ENCODE measurements at places on chromosomes 1 and 21.

GRCh38 chr1:185969028-185969427 lies 234.8 kb downstream of the HMCN1 start:
- DNase-seq, result no peak

- DNase-seq, result peak; percentile 31
These were observed 81.2 kb upstream of the RAVER2 start for GRCh38 chr1:64663668-64664067.

- peak; percentile 67 for DNase-seq
These were observed 39.8 kb upstream of the ZC3H12A start for GRCh38 chr1:37434292-37435225.

- DNase-seq, result no peak
These were observed 488.4 kb upstream of the ADGRL2 start for GRCh38 chr1:81312272-81312754.

DNA sequence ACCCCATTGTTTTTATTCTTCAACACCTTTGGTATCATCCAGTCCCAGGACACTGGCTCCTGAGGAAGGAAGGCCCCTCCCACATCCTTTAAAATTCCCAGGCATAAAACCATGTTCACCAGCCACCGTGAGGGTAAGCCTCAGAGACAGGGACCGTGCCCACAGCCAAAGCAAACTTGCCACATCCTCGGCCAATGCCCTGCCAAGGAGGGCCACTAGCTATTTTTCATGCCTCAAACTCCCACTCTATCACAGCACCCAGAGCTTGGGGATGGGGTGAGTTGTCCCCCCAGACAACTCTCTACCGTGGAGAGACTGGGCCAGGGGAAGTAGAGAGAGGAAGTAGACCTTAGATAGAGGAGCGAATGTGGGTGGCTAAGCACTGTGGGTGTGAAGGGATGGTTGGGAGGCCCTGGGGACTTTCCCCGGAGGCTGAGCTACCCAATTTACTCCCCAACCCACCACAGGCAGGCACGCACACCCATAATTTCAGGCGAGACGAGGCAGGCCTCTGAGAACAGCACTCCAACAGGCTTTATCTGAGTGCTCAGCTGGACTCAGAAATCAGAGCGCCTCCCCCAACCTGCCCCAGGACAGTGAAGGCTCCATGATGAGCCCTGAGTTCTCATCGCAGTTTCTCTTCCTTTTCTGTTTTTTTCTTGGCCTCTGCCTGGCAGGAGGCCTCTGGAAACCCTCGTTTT lies 15.9 kb upstream of the BTG2 start:
- peak; percentile 96 for DNase-seq

DNA sequence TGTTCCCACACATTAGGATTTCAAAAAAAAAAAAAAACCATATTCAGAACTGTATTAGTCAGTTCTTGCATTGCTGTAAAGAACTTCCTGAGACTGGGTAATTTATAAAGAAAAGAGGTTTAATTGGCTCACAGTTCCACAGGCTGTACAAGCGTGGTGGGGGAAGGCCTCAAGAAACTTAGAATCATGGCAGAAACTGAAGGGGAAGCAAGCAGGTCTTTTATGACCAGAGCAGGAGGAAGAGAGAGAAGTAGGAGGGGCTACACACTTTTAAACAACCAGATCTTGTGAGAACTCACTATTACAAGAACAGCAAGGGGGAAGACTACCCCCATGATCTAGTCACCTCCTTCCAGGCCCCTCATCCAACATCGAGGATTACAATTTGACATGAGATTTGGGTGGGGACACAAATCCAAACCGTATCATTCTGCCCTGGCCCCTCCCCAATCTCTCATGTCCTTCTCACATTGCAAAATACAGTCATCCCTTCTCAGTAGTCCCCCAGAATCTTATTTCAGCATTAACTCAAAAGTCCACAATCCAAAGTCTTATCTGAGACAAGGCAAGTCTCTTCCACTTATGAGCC lies 51.8 kb downstream of the POU2F1 start:
- no peak for DNase-seq

- no peak for DNase-seq
These were observed 6.8 kb upstream of the TRNP1 start for GRCh38 chr1:26986658-26987057.

DNA sequence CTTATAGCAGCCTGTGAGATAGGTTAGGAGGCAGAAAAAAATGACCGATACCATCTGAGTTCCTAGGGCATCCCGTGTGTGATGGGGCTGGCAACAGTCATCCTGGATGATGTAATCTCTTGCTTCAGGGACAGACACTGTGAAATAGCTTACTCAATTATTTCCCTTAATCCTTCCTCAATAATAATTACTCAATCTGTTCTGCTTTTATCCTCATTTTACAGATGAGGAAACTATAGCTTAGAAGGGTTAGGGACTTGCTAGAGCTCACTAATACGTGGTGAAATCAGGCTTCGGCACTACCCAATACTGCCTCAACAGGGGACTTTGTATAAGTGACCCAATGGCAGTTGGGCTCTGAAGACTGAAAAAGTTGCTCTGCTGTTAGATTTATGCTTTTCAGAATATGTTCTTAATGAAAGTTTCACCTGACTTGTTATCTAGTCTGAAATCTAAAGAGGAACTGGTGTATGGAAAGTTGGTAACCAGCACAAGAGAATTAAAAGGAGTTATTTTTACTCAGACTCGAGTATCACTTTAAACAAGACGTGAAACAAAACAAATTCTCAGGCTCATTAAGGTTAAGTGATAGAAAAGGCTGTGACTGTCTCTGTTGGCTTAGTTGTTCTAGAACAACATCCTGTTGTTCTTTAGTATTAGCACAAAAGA lies 14.4 kb downstream of the CD55 start:
- DNase-seq, result peak; percentile 55

- DNase-seq, result peak; percentile 72
These were observed 660 bp upstream of the RD3 start for GRCh38 chr1:211492511-211493132.

DNA sequence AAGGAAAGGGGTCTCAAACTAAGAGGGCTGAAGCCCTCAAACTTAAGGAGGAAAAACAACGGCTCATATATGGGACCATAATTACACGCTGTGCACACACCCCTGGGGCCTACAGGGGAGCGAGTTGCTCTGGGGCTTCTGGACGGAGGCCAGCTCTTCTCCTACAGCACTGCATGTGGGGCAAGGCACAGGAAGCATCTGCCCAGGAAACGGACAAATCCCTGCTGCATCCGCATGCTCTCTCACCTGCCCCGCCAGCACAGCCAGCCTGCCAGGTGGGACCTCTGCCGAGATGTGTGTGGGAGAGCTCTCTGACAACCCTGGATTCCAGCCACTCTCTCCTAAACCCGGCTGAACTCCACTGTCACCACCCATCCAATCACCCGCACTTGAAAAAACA lies 54.1 kb downstream of the MRPL37 start:
- peak; percentile 94 for DNase-seq

GRCh38 chr1:238658763-238659162 lies 727.6 kb upstream of the CHRM3 start:
- DNase-seq, result no peak

DNA sequence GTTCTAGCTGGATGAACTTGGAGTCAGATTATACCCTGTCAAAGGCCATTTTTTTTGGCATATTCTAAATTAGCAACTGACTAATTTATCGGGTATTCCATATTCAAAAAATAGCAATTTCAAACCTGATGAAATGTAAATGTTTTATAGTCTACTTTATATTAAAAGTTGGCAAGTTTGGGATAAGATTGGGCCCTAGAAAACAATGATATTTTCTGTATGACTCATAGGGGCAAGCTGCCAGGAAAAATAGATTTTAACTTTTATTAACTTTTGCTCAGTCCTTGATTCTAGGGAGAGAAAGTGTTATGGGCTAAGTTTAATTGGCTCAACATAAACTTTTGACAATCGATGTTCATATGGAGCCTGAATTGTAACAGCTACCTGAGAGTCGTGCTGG lies 576.9 kb upstream of the B3GALT2 start:
- DNase-seq, result no peak

- no peak for DNase-seq
These were observed 97.9 kb downstream of the GIPC2 start for GRCh38 chr1:78143673-78144072.

DNA sequence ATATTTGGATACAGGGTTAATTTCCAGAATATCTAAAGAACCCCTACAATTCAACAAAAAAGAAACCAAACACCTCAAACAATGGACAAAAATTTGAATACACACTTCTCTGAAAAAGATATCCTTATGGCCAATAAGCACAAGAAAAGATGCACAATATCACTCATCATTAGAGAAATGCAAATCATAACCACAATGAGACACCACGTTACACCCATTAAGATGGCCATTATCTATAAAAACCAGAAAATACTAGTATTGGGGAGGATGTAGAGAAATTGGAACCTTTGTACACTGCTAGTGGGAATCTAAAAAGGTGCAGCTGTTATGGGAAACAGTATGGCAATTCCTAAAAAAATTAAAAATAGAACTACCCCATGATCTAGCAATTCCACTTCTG lies 4.9 kb downstream of the ADAM30 start:
- DNase-seq, result no peak

GRCh38 chr21:45284456-45284741 lies 3.3 kb downstream of the POFUT2 start:
- DNase-seq, result no peak

GRCh38 chr1:3139871-3140361 lies 70.9 kb downstream of the PRDM16 start:
- DNase-seq, result no peak

DNA sequence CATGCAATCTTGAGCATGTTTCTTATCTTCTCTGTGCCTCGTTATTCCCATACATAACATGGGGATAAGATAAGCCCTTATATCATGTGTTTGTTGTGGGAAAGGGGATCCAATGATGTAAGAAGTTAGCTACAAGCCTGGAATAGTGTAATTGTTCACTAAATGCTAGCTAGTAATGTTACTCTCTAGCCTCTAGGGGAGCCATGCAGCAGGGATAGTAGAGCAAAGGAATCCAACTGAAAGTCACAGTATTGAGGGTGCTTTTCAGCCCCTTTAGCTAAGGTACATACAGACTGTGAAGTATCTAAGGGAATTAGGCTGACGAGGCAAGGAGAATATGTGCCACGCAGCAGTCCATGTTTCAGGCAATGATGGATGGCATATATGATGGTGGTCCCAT lies 46.9 kb downstream of the IL23R start:
- peak; percentile 48 for DNase-seq

DNA sequence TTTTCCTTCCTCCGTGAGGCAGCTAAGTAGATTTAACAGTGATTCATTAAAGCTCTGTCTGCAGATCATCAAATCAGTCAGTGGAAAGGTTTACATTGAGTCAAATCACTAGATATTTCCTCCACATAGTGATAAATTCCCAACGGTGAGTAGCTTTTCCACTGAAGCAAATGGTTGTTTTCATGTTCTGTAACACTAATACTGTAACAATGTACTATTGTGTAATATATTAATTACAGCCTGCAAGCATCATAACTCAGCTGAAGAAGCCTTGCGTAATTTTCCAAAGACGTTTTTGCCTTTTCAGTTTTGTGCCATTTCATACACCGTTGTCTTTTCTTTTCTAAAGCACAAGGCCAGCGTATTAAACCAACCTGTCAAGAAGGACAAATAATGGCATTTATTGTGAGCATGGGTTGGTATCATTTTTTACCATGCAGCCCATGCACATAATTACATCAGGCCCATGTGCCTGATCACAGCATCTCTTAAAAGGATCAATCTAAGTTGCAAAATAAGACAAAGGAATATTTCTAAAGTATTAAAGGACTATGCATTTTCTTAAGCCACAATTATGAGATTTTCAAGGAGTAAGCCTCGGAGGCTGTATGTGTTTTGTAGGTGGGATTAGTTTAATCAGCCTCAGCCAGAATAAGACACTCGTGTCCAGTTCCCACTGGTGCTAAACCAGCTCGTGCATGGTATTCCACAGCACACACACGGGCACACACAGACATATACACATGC lies 16.7 kb upstream of the PDE9A start:
- no peak for DNase-seq

DNA sequence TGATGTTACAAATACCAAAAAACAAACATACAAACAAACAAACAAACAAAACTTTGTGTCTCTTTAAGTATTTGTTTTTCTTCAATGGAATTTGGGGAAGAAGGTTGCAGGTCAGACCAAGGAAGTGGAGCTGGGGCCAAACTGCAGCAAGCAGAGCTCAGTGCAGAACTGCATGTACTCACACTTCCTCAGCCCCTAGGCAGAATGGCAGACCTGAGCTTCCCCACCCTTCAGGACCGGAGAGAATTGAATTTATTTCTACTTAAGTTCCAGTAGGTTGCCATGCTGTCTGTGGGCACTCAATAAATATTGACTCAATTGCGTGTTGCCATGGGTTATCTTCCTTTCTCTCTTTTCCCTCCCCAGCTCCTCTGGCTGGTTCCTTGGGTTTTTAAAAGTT lies 173.6 kb downstream of the PTGER3 start:
- no peak for DNase-seq

DNA sequence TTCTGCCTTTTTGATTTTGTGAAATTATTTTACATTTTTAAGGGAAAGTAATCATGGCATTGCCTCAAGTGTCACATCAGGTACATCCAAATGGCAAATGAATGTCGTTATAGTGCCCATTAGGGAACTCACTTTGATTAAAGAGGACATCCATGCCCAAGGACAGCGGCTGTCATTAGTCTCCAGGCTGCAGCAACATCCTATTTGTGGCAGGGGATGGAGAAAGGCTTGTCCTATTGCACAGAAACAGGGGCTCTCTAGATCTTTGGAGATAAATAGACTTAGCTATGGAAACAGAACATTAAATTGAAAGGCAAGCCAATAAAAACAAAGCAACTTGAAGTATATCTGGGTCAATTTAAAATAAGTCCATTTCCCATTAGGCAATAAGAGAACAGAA lies 439.3 kb downstream of the NEGR1 start:
- no peak for DNase-seq

- DNase-seq, result peak; percentile 38
These were observed 37.0 kb upstream of the RXRG start for GRCh38 chr1:165481820-165482532.

DNA sequence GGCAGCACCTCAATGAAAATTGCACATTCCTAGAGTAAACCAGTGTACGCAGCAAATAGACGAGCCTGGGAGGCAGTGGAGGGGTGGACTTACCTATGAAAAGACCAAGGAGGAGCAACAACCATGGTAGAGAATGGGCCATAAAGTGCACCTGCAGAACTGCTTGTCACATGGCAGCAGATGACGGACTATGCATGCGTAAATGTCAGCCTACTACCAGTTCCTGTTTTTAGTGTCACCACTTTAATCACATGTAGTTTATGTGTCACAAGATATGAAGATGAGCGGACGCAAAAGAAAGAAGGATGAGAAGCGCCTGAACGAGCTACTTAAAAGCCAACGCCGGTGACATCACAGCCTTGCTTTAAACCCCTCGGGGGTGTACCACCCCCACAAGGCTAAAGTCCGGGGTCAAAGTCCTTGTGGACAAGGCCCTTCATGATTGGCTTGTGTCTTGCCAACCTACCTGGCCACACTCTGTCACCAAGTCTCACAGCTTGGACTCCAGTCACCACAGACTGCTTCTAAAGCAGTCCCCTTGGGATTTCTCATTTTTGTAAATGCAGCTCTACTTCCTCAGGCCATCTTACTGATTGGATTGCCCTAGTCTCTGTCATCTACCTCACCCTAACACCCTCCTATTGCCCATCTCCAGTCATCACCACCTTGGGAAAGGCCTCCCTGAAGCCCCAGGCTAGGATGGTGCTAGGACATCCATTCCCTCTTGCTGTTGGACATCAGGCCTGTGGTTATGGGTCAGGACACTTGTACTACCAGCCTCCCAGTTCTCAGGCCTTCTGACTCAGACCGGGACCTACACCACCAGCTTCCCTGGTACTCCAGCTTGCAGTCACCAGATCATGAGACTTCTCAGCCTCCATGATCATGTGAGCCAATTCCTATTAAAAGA lies 6.0 kb upstream of the LY9 start:
- DNase-seq, result peak; percentile 37

Data from common myeloid progenitor, CD34-positive (primary cell).